ENCODE measurements at places on chromosomes 3 and 15.

GRCh38 chr3:14898929-14899328 is 48.5 kb upstream of the NR2C2 start:
- no peak for DNase-seq

GRCh38 chr3:7315037-7315436 is 454.1 kb downstream of the GRM7 start:
- no peak for DNase-seq

- peak; percentile 43 for DNase-seq
These were observed 120.7 kb upstream of the LINGO1 start for GRCh38 chr15:77753281-77753873.

GRCh38 chr3:55607844-55608243 is 120.7 kb upstream of the WNT5A start:
- DNase-seq = no peak

GRCh38 chr3:133074977-133075376 is 36.8 kb downstream of the TMEM108 start:
- no peak for DNase-seq

DNA sequence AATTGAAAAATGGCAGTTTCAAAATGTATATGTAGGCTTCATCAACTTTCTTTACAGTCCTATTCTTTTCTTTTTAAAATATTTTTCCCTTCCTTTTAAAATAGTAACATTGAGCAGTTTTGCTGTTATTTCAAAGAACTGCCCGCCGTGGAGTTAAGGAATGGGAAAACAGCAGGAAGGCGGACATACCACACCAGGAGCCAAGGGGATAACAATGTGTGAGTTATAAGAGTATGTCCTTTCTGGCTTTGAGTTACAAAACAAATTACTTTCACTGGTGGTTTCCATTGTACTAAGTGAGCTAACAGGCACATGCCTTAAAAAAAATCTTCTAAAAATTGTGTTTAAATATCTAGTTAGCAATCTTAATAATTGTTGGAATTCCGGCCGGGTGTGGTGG is 37.4 kb upstream of the FBXL22 start:
- DNase-seq = no peak

- DNase-seq = no peak
These were observed 8.6 kb upstream of the TGFBR2 start for GRCh38 chr3:30597769-30598134.

- peak; percentile 83 for DNase-seq
These were observed 65.3 kb downstream of the IGF1R start for GRCh38 chr15:98713585-98714001.

All from AG08395 (cell line).